ENCODE measurements at places on chromosomes 2 and 18. TPM values are rescaled to one million over a fixed set of nuclear protein-coding genes. Genes with fewer than 3 reads are reported as not detected.

Gene CYB5A
- total RNA-seq = 154 TPM

Gene GCG
- total RNA-seq = 0.14 TPM

Gene CCDC141
- under 0.01 TPM for total RNA-seq

Gene ONECUT2
- total RNA-seq = under 0.01 TPM

Gene TCF23
- not detected for total RNA-seq

Gene HOXD8
- total RNA-seq = 1.6 TPM

Gene KCNF1
- 0.14 TPM for total RNA-seq

Gene OSBPL6
- 1.1 TPM for total RNA-seq

Gene SLC23A3
- 2.4 TPM for total RNA-seq

Gene REG3G
- not detected for total RNA-seq

Gene TRIM43
- total RNA-seq = not detected

Gene DSG1
- total RNA-seq = not detected

Gene POTEE
- not detected for total RNA-seq

Gene GCC2
- 26.2 TPM for total RNA-seq

Gene RTP5
- not detected for total RNA-seq

Gene SPDYA
- total RNA-seq = 0.71 TPM

Gene IMPACT
- total RNA-seq = 29.0 TPM

Data from smooth muscle cell of bladder (primary cell).